ENCODE measurements at places on chromosomes 5 and 9.

GRCh38 chr9:22073349-22073748 lies 64.2 kb upstream of the CDKN2B start:
- no peak for DNase-seq

DNA sequence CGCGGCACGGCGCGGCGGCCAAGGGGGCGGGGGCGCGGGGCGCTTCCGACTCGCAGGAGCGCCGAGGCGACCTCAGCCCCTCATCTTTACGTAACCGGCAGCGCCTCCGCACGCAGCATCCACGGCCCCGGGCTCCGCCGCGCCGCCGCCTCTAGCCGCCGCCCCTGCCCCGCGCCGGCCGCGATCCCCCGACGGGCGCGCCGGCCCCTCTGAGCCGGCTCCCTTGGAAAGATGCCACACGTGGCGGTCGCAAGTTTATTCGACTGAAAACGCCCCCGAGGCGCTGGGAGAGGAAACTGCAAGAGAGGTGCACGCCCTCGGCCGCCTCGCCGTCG lies 1.0 kb downstream of the KLF9 start:
- DNase-seq = no peak

DNA sequence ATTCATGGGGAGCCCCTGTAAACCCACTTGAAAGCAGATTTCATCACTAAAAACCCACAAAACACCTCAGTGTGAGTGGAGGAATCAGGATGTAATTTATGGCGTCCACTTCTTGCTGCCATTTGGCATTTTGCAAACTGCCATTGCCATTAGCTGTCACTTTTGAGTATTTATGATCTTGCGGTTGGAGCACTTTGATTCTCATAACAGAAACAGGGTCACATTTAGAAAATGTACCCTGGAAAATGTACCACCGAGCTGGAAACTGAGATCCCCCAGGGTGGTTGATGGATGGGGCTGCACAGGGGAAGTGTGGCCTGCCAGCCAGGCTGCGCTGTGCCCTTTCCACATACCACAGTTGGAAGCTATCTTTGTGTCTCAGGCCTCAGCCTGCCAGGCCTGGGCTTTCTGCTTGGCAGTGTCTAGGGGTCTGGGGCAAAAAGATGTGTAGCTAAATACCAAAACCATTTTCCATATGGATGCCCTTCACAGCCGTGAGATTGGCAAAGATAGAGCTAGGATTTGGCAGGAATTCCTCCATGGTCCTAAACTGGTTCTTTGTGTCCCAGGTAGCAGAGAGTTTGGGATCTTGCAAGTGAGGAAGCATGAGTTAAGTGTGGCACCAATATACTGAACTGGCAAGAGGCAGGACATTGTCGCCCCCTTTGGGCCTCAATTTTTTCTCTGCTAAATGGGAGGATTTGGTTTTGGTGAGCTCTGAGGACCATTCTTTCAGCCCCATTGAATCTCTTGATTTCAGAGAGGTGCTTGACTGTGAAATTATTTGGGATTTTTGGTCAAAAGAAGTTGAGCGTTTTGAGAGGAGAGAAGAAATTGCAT lies 46.2 kb downstream of the GALNT10 start:
- DNase-seq = no peak

GRCh38 chr9:36166168-36166927 lies 2.8 kb upstream of the CCIN start:
- no peak for DNase-seq

GRCh38 chr5:128574041-128574440 lies 36.0 kb upstream of the FBN2 start:
- DNase-seq = no peak

DNA sequence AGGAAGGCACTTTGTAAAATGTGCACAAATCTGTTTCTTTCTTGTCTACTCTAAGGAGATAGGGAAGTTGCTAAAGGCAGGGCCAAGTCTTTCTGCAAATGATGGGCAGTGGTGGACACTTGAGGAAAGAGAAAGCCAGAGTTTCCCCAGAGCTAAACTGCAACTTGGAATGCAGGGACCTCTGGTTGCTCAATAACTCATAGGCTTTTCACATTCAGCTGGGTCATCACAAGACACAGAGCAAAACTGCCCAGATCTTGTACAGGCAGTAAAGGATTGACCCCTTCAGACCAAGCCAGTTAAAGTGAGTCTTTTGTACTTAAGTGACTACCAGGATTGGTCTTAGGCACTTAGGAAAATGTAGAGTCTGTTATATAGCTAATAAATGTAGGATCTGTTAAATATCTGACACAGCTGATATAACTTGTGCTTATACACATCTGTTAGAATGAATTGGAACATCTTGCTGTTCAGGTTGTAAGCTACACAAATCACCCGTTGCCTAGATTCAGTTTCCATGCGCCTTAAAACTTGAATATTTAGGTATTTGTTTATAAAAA lies 13.5 kb upstream of the AGXT2 start:
- DNase-seq = no peak

- DNase-seq = no peak
Observed at GRCh38 chr9:38372762-38373619, 19.5 kb upstream of the ALDH1B1 start.

- no peak for DNase-seq
Observed at GRCh38 chr9:68653141-68653595, 51.9 kb upstream of the PIP5K1B start.

DNA sequence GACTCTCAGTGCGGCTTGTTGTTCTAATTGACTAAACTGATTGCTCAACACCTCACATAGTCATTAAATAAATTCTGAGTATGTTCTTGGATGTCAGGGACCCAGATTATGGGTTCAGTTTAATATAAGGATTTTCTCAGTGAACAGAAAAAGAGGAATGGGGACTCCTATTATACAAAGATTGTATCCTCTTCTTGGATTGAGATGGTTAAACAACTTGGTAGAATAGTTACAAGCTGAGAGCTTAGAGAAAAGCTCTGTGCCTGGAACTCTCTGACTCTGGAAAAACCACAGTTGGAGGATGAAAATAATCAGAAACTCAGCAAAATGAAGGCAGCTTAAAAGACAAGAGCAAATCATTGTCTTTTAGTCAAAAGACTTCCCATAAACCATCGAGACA lies 30.5 kb downstream of the ANKRA2 start:
- DNase-seq = no peak

DNA sequence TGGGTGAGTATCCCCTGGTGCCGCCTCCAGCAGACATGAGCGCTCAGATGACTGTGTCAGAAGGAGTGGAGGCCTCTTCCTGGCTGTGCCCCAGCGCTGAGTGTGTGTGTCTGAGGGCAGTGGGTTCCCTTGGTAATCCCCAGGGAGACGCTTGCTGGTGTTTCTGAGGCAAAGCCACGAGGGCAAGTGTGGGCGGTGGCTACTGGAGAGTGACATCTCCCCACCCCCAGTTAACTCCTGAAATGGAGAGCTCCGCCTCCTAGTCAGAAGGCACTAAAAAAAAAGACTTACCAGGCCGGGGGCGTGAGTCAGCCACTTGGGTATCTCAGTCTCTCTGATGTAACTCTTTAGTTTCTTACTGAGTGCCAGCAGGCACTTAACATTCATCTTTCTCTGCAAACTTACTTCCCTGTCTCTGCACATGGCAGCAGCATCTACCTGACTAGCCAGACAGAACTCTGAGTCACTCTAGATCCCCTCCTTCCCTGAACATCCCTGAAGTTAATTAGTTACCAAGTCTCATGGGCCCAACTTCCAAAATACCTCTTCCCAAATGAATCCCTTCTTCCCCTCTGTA lies 19.3 kb downstream of the ORM2 start:
- DNase-seq = peak; percentile 45

DNA sequence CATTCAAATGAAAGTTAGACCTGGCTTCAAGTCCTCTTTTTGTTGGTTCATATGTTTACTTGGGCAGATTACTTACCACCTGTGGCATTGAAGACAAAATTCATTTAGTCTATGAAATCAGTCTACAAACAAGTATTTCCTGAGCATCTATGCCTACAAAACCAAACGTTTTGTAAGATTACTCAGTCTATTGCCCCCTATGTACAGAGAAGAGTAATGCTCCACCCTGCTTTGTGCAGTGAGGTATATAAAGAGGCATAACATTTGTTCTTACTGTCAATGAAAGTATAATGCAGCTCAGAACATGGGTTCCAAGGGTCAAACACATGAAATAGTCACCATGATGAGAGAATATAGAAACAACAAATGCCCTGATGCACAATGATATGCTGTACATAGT lies 580.7 kb downstream of the KIF4B start:
- DNase-seq = no peak

DNA sequence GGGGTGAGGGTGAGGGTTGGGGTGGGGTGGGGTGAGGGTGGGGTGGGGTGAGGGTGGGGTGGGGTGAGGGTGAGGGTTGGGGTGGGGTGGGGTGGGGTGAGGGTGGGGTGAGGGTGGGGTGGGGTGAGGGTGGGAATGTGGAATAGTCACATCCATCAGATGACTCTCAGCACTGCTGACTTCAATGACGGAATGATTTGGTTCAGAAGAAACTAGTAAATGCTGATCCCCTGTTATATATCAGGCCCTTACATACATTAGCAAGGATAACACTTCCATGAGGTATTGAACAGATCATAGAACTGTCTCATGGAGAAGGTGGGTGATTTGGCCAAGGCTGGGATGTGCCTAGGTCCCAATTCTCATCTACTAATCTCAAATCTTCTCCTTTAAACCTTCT lies 24.5 kb upstream of the C5orf47 start:
- no peak for DNase-seq

DNA sequence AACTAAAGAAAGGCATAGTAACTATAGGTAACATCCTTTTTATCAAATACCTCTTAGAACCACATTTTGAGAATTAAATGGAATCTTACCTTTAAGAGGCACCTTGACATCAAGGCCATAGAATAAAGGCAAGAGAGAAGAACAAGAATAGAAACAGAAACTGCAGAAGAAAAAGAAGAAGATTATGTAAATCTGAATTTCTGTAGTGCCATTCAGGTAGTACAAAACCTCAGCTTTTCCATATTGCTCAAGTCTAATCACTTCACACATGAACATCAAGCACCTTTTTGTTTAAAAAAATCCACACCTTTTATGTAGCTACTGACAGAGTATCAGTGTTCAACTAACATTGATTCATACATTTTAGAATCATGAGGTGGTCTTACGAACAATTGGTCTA lies 91.8 kb upstream of the DPYSL3 start:
- DNase-seq = no peak

- DNase-seq = no peak
Observed at GRCh38 chr9:107922260-107922659, 432.7 kb upstream of the KLF4 start.

- peak; percentile 38 for DNase-seq
Observed at GRCh38 chr9:19471737-19472648, 63.2 kb downstream of the ACER2 start.

DNA sequence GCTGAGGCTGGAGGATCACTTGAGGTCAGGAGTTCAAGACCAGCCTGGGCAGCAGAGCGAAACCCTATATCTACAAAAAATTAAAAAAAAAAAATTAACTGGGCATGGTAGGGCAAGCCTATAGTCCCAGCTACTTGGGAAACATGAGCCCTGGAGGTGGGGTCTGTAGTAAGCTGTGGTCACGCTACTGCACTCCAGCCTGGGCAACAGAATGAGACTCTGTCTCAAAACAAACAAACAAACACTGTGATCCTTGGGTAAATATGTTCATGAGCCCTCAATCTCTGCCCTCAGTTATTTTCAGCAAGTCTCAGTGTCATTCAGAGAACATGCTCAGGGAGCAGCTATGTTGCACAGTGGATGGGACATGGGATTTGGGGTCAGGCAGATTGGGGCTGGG lies 76.2 kb downstream of the PTTG1 start:
- DNase-seq = no peak

- no peak for DNase-seq
Observed at GRCh38 chr5:126516133-126516532, 78.9 kb downstream of the ALDH7A1 start.

DNA sequence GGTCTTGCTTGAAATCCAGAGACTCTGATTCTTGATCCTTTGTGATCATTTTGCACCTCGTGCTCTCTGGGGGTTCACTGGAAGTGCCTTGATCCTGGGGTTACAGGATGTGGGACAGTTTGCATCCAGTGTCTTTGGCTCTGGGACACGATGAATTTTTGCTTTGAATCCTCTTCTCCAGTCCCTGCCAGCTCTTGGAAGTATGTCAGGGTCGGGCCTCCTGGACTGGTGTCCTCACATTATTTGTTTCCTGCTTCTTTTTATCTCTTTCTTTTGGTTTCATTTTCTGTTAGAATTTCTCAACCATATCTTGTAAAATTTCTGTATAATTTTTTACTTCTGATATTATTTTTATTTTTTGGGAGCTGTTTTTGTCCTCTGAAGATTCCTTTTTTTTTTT lies 34.2 kb downstream of the SECISBP2 start:
- DNase-seq = no peak

DNA sequence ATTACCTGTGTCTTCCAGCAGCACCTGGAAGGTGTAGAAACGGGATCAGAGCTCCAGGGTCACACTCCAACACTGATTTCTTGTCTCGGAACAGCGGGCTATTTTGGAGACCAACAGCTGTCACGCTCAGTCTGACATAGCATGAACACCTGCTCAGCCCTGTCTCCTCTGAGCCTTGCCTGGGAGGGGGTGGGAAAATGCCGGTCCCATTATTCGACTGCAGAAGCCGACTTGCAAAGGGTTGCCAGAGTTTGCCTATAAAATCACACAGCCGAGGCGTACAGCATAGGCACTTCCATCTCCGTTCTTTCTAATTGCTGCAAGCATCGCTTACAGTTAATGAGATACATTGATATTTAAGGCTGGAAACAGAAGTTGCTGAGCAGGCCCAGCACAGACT lies 300.8 kb upstream of the MSX2 start:
- DNase-seq = no peak

DNA sequence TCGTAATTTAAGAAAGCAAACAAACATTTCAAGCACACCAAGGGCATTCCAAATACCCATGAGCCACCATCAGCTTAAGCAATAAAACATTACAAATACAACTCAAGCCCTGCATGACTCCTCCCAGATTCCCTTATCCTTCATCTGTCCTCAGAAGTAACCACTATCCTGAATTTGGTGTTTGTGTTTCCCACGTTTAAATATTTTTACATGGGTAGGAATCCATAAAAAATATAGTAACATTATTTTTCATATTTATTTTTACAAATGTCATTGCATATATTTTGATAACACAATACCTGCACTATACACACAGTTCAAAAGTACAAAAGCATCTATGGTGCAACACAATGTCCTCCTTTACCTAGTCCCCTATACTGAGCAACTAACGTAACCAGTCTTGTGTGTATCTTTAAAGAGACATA lies 6.4 kb downstream of the PRKAA1 start:
- no peak for DNase-seq

GRCh38 chr5:22063717-22064116 lies 789.4 kb downstream of the CDH12 start:
- DNase-seq = no peak
